ENCODE measurements at places on chromosomes 1 and 21.

- peaks cover 2% of the 10 kb centered on the region for H3K36me3 ChIP-seq
- no peaks in the 10 kb centered on the region for H3K27me3 ChIP-seq
- peak within 1 kb of the TSS; percentile 50 for H3K27ac ChIP-seq
- H3K4me1 ChIP-seq: peaks cover 10% of the 10 kb centered on the region
Measured at GRCh38 chr1:7770997-7771822, at the start of gene VAMP3. VAMP3 (plus strand) TSS chr1:7771296; CDS start chr1:7771384, 88 bp downstream.

DNA sequence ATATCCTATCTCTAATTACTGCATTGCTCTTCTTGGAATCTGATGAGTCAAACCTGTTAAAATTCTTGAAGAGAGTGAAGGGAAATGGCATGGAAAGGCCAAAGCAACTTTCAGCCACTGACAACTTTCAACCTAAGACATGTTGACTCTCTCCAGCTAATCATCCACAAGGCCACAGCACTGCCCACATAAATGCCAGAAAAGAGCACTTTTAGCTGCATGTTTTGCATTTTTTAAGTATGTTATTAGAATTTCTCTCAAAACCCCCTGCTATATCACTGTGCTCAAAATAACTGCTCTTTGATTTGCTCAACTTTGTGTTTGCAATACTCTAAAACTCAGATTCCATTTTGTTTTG is 352.5 kb downstream of the ADGRL2 start:
- peaks cover 2% of the 10 kb centered on the region for H3K4me1 ChIP-seq
- H3K27ac ChIP-seq: no peak overlapping the region
- H3K4me3 ChIP-seq: no peak overlapping the region
- DNase-seq: no peak

- H3K4me1 ChIP-seq: peaks cover 32% of the 10 kb centered on the region
- no peak overlapping the region for H3K4me3 ChIP-seq
- no peaks in the 10 kb centered on the region for H3K27me3 ChIP-seq
- DNase-seq: no peak
Measured at GRCh38 chr1:8439015-8439702, 121.2 kb downstream of the SLC45A1 start.

- no peaks in the 10 kb centered on the region for H3K27me3 ChIP-seq
- H3K27ac ChIP-seq: no peak overlapping the region
- H3K4me1 ChIP-seq: peaks cover 5% of the 10 kb centered on the region
- no peak for DNase-seq
- H3K4me3 ChIP-seq: no peak overlapping the region
Measured at GRCh38 chr1:8165595-8166360, 139.7 kb upstream of the ERRFI1 start.

DNA sequence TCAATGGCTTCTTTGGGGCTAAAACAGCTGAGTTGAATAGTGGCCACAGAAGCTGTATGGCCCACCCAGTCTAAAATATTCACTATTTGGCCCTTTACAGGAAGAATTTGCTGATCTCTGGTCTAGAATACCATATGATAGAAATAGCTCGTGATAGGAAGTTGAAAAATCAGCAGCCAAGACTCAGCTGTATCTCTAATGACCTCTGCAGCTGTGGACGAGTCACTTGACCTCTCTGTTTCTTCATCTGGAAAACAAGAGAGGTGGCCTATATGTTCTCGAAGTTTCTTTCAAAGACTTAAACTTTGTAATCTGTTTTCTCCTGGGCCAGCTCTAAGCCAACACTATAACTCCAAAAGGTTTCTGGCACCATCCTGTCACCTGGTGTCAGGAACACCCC is 129.2 kb downstream of the ZBTB18 start:
- no peak overlapping the region for H3K27ac ChIP-seq
- no peak for DNase-seq
- no peaks in the 10 kb centered on the region for H3K27me3 ChIP-seq
- no peaks in the 10 kb centered on the region for H3K36me3 ChIP-seq
- no peak overlapping the region for H3K4me3 ChIP-seq
- H3K4me1 ChIP-seq: peaks cover 5% of the 10 kb centered on the region

DNA sequence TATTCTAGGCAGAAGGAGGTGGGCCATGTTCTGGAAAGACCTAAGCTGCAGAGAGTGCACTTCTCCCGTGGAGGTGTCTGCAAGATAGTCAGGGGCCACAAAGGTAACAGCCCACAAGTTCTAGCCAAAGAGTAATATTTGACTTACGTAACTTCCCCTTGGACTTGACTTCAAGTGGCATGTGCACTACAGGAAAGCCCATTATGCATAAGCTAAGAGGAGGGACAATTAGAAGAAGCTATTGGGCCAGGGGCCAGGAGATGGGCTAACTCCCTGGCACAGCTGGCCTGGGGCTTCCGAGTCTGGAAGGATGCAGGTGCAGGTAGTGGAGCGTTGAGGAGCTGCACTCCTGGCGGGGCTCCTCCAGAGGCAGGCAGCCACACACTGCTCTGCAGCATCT is 58.3 kb downstream of the ERG start:
- no peaks in the 10 kb centered on the region for H3K27me3 ChIP-seq
- no peak overlapping the region for H3K27ac ChIP-seq
- H3K36me3 ChIP-seq: no peaks in the 10 kb centered on the region
- peaks cover 20% of the 10 kb centered on the region for H3K4me1 ChIP-seq

DNA sequence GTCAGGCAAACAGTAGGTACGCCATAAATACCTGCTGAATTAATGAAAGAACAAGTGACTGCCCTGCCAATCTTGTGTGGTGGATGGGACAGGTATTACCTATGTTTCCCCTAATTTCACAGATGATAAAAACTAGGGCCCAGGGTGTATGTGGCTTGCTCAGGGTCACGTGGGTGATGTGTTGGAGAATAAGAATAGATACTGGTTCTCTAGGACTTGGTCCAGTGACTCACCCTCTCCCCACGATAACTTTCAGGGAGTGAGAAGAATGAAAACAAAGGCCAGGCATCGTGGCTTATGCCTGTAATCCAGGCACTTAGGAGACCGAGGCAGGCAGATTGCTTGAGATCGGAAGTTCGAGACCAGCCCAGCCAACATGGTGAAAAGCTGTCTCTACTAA is 26.7 kb downstream of the SLC26A9 start:
- H3K27me3 ChIP-seq: no peaks in the 10 kb centered on the region
- peaks cover 2% of the 10 kb centered on the region for H3K4me1 ChIP-seq
- no peak overlapping the region for H3K4me3 ChIP-seq
- no peaks in the 10 kb centered on the region for H3K36me3 ChIP-seq

DNA sequence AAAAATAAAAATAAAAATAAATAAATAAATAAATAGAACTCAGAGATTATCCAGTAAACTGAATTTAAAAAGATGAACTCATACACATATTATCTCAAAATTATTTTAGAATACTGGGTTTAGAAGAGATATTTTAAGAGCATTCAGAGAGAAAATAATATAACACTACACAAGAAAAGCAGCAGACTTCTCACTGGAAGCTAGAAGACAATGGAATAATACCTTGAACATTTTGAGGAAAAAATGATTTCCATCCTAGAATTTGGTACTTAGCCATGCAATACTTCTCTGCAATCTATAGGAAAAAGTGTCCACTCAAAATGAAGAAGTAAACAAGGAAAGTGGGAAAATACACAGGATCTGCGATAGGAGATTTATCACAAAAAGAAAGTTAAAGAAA is 24.2 kb downstream of the TRMT1L start:
- H3K4me1 ChIP-seq: no peaks in the 10 kb centered on the region
- H3K36me3 ChIP-seq: peaks cover 2% of the 10 kb centered on the region
- H3K27ac ChIP-seq: no peak overlapping the region
- no peak overlapping the region for H3K4me3 ChIP-seq
- no peak for DNase-seq

All from neuronal stem cell (in vitro differentiated cells).